ENCODE measurements at places on chromosomes 12 and 14. TPM values are rescaled to one million over a fixed set of nuclear protein-coding genes. Genes with fewer than 3 reads are reported as not detected.

KLRC1 gene
- not detected for total RNA-seq

NXPH4 gene
- 5.9 TPM for total RNA-seq

ASCL4 gene
- not detected for total RNA-seq

EXD2 gene
- total RNA-seq, result 27.9 TPM

OR10P1 gene
- total RNA-seq, result not detected

PCED1B gene
- total RNA-seq, result 4.8 TPM

SLC7A7 gene
- 10.0 TPM for total RNA-seq

C1QL4 gene
- total RNA-seq, result not detected

HAL gene
- 0.21 TPM for total RNA-seq
